Cardiac muscle cell (in vitro differentiated cells and primary cell): ENCODE measurements at places on chromosomes 13 and 19. TPM values are rescaled to one million over a fixed set of nuclear protein-coding genes. Genes with fewer than 3 reads are reported as not detected.

The KCNC3 gene
- total RNA-seq = 6.9 and 8.2 TPM in 2 replicates

The C19orf47 gene
- total RNA-seq = 16.4 and 35.7 TPM in 2 replicates

The C13orf42 gene
- not detected in 2 replicates for total RNA-seq

The LGALS16 gene
- not detected in 2 replicates for total RNA-seq

DNA sequence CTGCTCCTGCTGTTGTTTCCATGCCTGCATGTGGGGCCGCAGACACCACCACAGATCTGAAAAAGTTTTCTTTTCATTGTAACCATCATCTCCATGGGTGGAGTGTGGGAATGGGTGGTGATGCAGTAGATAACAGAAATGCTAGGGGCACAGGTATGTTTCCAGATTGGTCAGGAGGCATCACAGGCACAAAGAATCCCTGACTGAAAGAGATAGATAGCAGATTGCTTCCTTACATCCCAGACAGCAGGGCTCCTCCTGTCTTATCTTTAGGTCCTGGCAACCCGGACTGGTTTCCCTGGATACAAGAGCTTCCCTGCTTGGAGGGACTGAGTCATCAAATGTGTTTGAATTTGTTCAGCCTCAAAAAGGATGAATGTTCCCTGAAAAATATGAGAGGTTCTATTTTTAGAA, 1937.6 kb downstream of the PCDH9 start:
- peak overlapping the region; percentile 19 for H3K27ac ChIP-seq
- no peaks in the 10 kb centered on the region for H3K4me1 ChIP-seq
- no peak overlapping the region for H3K4me3 ChIP-seq
- peak; percentile 18 for DNase-seq

- no peak overlapping the region for H3K27ac ChIP-seq
- H3K36me3 ChIP-seq = no peaks in the 10 kb centered on the region
- no peaks in the 10 kb centered on the region for H3K27me3 ChIP-seq
- H3K4me1 ChIP-seq = peaks cover 16% of the 10 kb centered on the region
- DNase-seq = no peak
- no peak overlapping the region for H3K4me3 ChIP-seq
These were observed 93.3 kb downstream of the OXGR1 start for GRCh38 chr13:96900986-96901385.

- no peaks in the 10 kb centered on the region for H3K27me3 ChIP-seq
- no peaks in the 10 kb centered on the region for H3K36me3 ChIP-seq
- peak; percentile 46 for DNase-seq
- peaks cover 34% of the 10 kb centered on the region for H3K4me1 ChIP-seq
These were observed 23.4 kb downstream of the SIPA1L3 start for GRCh38 chr19:37930416-37930815.

The ZNF69 gene
- total RNA-seq = 19.2 and 25.3 TPM in 2 replicates

The ZNF814 gene
- 13.6 and 14.8 TPM in 2 replicates for total RNA-seq

The CLEC17A gene
- total RNA-seq = not detected in 2 replicates

GRCh38 chr19:35166100-35167063, 11.8 kb downstream of the FXYD5 start:
- no peak overlapping the region for H3K27ac ChIP-seq
- DNase-seq = no peak
- H3K27me3 ChIP-seq = no peaks in the 10 kb centered on the region
- H3K4me1 ChIP-seq = no peaks in the 10 kb centered on the region
- no peak overlapping the region for H3K4me3 ChIP-seq
- no peaks in the 10 kb centered on the region for H3K36me3 ChIP-seq

- no peak overlapping the region for H3K27ac ChIP-seq
- H3K4me3 ChIP-seq = no peak overlapping the region
- no peaks in the 10 kb centered on the region for H3K36me3 ChIP-seq
- H3K4me1 ChIP-seq = no peaks in the 10 kb centered on the region
These were observed 19.9 kb downstream of the CSNK1A1L start for GRCh38 chr13:37085606-37086005.

DNA sequence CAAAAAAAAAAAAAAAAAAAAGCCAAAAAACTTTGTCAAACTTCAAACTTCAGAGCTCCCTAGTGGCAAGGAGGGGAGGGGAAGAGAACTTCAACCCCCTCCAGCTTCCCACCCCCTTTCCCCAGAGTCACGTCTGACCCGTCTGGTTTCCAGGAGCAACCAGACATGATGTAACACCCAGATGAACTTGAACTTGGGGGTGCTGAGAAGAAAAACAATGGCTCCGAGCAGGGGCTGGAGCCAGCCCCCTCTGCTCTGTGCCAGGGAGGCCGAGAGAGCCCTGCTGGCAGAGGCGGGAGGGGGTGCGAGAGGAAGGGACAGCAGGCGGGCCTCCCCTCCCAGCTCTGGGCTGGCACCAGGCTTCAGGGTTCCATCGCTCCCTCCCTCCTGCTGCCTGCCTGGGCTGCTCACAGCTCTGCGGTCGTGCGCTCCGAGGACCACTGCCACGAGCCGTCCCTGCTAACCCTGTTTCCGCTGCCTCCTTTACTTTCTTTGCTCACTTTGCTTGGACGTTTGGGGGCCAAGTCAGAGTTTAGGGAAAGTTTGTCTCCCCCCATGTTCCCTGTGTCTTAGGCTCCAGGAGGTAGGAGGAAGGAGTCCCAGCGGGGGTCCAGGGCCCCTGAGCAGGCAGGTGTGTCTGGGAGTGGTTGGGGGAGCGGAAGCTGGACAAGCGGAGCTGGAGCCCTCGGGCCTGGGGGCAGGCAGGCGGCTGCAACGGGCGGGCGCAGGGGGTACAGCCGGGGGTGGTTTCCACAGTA, 11.1 kb downstream of the LYL1 start:
- H3K4me1 ChIP-seq = peaks cover 3% of the 10 kb centered on the region
- H3K27ac ChIP-seq = no peak overlapping the region
- DNase-seq = peak; percentile 96

GRCh38 chr13:112943309-112944125, 25.5 kb upstream of the MCF2L start:
- peak overlapping the region; percentile 35 for H3K4me3 ChIP-seq
- no peaks in the 10 kb centered on the region for H3K36me3 ChIP-seq
- H3K4me1 ChIP-seq = no peaks in the 10 kb centered on the region
- H3K27me3 ChIP-seq = peaks cover 5% of the 10 kb centered on the region
- H3K27ac ChIP-seq = no peak overlapping the region

- no peaks in the 10 kb centered on the region for H3K27me3 ChIP-seq
- H3K36me3 ChIP-seq = no peaks in the 10 kb centered on the region
- H3K4me3 ChIP-seq = peak overlapping the region; percentile 79
- DNase-seq = peak; percentile 8
These were observed 846 bp downstream of the ZNF790 start for GRCh38 chr19:36837176-36837905.
